Activated T-cell treated with anti-CD3 and anti-CD28 coated beads, Interleukin-2, amount 50 U/mL, for 1 hour (primary cell): ENCODE measurements at places on chromosomes 5 and 9.
A peak's percentile ranks its signal among the peaks of the same experiment; 100 is the strongest.

DNA sequence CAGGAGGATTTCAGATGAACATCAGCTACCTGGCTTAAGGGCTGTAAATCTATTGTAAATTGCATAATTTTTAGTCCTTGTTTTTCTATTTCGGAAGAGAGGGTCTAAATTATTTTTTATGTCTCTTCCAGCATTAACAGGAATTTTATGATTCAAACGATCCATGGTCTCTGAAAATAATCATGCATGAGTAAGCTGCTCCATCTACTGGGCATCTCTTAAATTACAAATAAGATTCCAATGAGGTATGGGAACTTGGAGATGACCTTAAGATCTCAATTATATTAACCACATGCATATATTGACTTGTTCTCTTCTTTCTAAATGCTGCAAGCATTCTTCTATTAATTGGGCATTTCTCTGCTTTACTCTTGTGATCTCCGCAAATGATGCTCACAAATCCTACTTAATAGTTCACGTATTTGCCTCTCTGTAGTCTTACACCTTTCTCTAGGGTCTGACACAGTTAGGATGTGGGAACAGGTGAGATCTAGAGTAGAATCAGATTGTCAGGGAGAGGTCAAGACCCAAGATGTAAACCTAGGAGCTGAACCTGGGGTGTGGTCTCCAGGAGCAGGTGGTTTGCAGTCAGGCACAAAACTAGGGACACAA lies 86.9 kb downstream of the NUDT12 start:
- DNase-seq, result no peak

DNA sequence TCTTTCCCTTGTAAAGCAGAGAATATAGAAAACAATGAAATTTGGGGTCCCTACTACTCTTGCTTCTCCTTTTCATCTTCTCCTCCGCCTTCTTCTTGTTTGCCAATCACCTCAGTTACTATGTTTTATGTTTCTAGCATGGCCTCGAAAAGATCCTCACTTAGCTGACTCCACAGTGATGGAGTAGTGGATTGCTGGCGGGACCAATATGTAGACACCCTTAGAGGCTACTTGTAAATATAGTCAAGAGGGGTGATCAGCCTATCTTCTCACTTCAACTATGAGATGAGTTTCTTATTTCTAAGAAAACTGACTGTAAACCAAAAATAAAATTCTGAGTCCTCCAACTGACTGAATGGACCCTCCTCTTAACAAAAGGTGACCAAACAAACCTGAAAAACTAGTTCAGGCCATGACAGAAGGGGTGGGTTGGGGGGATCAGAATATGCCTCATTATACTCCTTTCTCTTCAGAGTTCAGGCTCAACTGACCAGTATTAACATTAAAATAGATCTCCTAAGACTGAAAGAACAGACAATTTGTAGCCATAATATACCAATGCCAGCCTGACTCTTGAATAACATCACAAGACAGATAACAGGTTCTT lies 829.0 kb downstream of the TLE4 start:
- DNase-seq, result no peak

- no peak for DNase-seq
Observed at GRCh38 chr5:95406426-95407090, 15.4 kb downstream of the FAM81B start.

DNA sequence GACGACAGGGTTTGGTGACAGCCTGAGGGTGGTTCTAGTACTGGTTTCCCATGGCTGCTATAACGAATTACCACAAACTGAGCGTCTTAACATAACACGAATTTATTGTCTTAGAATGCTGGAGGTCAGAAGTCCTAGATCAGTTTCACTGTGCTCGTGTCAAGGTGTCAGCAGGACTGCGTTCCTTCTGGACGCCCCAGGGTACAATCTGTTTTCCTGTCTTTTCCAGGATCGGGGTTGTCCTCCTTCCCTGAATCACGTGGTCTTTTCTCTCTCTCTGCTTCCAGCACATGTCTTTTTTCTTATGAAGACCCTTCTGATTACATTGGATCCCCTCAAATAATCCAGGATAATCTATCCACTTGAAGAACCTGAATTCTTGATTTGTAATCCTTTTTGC lies 291.7 kb upstream of the PANK3 start:
- DNase-seq, result no peak

GRCh38 chr5:104494083-104494482 lies 931.5 kb upstream of the NUDT12 start:
- no peak for DNase-seq

- no peak for DNase-seq
Observed at GRCh38 chr5:128962211-128962610, 3.1 kb upstream of the SLC27A6 start.

DNA sequence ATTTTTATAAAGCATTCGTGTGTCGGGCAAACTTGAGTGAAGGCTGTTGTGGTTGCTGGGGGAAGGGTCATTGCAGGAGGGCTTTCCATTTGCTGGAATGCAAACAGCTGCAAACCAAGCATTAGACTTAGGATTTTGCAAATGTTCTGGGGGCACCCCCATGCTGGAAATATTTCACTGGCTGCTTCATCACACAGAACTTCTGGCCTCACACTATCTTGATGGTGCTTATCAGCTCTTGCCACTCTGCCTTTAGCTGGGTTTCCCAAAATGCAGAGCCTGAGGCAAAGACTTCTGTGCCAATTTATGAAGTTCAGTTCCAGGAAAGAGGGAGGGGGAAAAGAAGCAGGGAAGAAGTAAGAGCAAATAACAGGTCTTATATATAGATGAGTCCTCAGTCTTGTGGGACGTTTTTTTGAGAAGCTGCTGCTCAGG lies 8.6 kb upstream of the COL15A1 start:
- DNase-seq, result no peak

DNA sequence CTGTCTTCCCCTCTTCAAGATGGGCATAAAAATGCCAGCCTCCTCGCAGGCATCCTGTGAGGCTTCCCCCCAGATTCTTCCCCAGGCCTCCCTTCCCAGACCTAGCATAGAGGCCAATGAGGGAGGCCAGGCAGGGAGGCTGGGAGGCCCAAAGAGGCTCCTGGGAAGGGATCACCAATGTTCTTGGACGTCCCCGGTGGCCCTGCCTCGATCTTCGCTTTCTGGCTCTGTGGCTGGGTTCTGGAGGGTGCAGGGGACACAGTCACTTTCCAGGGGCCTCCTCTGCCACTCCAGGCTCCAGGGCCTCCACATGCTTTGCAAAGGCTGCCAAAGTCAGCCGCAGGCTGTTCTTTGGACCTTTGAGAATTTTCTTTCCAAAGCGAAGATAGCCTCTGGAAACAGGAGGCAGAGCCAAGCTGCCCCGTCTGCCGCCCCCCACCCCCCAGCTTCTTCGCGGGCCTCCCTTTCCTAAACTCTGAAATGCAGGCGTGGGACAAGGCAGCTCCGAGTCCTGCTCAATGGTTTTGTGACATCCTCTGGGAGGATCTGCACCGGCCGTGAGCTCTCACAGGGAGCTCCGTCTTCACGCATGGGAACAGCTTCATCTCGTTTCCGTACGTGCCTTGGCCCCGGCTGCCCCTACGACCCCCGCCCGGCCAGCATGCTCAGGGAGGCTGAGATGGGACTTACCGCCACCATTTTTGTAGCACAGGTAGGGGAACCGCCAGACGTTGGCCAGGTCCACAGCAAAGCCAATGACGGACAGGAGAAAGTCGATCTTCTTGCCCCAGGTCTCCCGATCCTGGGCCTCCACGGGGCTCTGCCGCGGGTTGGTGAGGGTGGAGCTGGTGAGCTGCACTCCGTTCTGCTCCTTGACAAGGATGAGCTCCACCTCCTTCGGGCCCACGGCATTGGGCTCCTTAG lies 2.8 kb downstream of the SLC6A3 start:
- DNase-seq, result no peak

DNA sequence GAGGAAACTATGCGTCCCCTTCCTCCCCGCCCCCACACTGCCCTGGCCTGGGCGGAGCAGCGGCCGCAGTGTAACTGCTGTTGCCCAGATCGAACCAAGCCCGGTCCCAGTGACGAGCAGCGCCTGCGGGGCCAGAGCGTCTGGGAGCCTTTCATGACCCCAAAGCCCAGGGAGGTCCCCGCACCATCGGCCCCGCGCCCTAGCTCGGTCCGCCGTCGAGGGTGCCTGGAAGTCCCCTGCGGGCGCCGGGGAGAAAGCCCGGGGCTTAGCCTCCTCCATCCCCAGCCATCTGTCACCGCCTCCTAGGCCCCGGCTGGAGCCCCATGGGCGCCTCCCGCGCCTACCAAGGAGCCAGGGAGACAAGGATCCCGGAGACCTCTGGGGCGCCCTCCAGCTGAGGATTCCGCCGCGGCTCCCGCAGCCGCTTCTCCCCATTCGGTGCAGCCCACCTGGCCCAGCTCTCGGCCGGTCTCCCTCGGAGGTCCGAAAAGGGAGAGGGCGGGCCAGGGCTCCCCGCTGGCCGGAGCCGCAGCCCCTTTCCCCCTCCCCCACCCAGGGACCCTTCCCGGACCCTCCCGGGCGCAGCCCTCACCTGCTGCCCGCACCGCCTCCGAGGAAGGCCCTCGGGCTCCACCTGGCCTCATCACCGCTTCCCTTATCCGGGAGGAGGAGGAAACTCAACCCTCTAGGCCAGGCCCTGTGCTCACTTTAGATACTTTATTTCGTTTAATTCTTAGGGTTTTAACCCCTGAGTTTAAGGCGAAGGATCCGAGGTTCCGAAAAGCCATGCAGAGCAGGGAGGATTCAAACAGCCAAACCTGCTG lies 45.6 kb downstream of the APTX start:
- DNase-seq, result no peak

GRCh38 chr9:117415358-117415914 lies 579 bp upstream of the ASTN2 start:
- DNase-seq, result no peak

- DNase-seq, result no peak
Observed at GRCh38 chr9:20599195-20599594, 23.1 kb downstream of the MLLT3 start.

DNA sequence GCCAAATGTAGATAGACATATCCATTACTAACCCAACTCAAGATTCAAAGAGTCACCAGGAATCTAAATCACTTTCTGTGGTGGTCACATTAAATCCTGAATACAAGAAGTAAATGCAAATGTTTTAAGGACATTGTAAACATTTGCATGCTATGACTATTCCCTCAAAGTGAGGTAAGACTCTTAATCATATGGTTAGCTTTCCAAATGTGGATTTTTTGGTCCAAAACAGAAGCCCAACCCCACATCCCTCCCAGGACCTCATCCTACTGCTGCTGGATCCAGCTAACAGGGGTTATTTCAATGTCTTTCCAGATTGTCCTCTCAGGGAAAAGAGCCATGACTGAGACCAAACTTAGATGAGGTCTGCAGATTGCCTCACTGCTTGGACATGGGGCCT lies 228.1 kb upstream of the PANK3 start:
- DNase-seq, result no peak

DNA sequence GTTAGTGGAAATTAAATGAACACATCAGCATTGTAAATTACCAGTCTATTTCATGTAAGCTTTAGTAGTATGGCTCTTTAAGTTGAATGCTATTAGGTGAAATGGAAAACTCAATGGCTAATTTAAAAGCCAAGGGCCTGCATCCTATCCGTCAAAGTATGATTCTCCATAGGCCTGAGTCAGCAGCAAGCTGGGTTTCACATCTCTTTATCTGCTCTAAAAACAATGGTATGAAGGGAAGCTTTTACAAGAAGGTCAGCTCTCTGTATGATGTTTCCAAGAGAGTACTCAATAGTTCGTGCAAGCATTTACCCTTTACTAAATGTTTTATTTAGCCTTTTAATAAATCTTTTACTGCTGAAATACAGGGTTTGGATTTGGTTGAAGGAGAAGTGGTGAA lies 62.8 kb downstream of the MAP1B start:
- no peak for DNase-seq

DNA sequence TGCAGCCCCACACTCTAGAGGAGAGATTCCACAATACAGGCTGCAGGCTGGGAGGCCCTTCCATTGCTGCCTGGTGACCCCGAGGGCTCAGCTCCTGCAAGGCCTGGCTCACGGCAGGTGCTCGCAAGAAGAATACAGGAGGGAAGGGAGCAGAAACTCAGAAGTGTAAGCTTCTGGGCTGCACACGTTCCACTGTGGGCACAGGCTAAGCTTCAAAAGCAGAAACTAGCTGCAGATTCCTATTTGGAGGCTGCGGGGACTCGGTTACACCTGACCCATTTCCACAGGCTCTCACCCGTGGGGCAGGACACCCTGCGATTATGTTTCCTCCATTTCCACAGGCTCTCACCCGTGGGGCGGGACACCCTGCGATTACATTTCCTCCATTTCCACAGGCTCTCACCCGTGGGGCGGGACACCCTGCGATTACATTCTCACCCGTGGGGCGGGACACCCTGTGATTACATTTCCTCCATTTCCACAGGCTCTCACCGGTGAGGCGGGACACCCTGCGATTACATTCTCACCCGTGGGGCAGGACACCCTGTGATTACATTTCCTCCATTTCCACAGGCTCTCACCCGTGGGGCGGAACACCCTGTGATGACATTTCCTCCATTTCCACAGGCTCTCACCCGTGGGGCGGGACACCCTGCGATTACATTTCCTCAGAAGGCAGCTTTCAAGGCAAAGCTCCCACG lies 10.3 kb downstream of the LPCAT1 start:
- no peak for DNase-seq

GRCh38 chr5:149549461-149550267 lies 1.6 kb downstream of the CSNK1A1 start:
- DNase-seq, result peak; percentile 45

- no peak for DNase-seq
Observed at GRCh38 chr9:114125476-114126013, 26.5 kb upstream of the KIF12 start.

DNA sequence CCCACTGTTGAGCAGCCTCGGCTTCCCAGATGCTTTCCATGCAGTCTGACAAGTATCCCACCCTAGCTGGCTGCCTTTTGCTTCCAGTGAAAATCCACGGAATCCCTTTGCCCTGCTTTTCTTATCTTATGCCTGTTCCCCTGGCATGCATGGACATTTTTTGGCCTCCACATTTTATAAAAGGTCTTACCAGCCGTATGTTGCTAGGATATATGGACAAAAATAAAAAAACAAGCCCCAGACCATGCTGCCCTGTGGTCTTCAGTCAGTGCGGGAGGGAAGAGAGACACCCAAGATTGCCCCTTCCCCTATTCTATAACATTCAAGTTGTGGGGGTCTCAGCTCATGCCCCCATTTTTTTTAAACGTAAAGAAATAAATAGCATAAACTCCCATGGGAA lies 129.6 kb downstream of the COL23A1 start:
- no peak for DNase-seq

DNA sequence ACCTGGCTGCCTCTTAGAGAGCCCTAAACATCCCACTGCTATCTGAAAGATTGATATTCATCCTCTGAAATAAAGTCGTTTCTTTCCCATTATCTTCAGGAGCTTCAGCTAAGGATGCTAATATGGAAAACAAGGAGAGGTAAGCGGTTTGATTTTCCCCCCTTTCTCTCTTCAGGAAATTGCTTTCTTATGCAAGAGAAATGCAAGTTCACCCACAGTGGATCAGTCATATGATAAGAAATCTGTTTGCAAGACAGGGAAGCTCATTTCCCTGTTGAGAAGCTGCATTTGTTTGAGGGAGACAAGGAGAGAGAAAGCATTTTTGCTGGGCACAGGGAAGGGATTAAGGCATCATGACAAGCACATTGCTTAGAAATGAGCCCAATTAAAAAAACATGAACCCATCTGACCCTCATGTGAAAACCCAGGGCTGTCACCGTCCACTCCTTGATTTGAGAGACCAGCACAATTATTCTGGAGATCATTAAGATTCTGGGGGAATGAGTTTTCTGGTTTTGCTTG lies 53.7 kb upstream of the BOD1 start:
- DNase-seq, result no peak

- DNase-seq, result peak; percentile 17
Observed at GRCh38 chr5:81856948-81857928, 106.3 kb upstream of the SSBP2 start.

- DNase-seq, result no peak
Observed at GRCh38 chr5:178519155-178519554, 71.0 kb downstream of the COL23A1 start.
